GM23338 (cell line): ENCODE measurements at places on chromosomes 2 and 18. TPM values are rescaled to one million over a fixed set of nuclear protein-coding genes. Genes with fewer than 3 reads are reported as not detected.

DNA sequence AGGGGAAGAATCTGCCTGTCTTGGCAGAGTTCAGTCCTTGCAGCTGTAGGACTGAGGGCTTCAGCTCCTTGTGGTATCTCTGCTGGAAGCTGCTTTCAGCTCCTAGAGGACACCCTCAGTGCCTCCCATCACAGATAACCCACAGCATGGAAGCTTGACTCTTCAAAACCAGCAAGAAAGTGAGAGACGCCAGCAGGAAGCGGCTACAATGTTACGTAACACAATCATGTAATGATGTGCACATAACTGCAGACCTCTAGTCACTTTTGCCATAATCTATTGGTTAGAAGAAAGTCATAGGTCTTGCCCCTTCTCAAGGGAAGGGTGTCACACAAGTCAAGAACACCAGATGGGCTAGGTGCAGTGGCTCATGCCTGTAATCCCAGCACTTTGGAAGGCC is 69.1 kb upstream of the AFF3 start:
- no peak for DNase-seq

DNA sequence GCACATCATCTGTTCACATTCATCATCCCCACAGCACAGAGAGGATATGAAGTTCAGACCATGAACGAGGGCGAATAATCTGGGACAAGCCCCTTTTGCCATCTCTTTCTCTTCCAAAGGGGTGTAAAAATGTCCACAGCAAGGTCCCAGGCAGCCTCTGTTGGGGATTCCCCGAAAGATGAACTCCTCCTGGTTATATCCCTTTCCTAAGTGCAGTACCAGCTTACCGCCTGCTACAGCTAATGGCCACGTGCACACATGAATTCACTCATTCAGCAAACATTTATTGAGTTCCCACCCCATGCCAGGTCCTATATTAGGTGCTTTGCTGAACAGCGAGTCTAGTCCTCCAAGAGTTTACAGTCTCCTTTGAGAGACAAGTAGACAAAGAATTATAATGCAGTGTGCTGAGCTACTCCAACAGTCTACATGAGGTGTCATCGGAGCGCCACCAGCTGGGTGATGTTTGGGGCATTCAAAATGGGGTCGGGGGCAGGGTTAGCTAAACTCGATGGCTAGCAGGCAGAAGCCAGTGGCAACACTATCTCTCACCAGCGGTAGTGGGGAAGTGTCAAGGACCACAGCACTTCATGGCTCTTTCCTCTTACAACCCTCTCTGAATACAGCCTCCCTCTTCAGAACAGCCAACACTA is 228.9 kb downstream of the TMEM163 start:
- DNase-seq: peak; percentile 49

DNA sequence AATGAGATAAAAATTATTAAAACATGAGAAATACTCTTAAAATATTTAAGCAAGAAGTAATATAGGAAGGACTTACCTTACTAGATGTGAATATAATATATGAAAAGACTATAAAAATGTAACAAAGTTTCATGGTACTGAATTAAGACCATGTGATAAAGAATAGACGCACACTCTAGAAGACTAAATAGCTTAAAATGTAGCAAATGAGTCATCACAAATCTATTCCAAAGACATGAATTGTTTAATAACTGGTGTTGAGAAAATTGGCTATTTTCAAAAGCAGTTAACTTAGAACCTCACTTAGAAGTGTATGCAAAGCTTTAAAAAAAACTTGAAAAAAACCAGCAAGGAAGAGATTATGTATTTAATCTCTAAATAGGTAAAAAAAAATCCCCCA is 64.1 kb downstream of the POLE4 start:
- DNase-seq: no peak

DNA sequence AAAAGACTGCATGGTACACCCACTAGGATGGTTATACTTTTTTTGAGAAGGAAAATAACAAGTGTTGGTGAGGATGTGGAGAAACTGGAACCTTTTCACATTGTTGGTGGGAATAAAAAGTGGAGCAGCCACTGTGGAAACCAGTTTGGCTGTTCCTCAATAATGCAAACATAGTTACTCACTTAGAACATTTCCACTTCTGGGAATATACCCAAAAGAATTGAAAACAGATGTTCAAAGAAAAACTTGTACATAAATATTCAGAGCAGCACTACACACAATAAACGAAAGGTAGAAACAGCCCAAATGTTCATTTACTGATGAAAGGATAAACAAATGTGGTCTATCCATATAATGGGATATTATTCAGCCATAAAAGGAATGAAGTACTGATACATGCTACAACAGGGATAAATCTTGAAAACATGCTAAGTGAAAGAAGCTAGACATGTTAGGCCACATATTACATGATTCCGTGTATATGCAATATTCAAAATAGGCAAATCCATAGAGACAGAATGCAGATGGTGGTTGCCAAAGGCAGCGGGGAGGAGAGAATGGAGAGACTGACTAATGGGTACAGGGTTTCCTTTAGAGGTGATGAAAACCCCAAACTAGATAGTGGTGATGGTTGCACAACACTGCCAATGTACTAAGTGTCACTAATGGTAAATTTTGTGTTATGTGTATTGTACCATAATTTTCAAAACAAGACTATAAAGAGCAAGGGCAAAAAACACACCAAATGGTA is 20.9 kb upstream of the LMAN1 start:
- DNase-seq: no peak

- DNase-seq: no peak
Observed at GRCh38 chr2:44171018-44171417, 2.3 kb downstream of the PPM1B start.

GRCh38 chr2:68091439-68092034 is 28.7 kb upstream of the C1D start:
- no peak for DNase-seq

- DNase-seq: peak; percentile 32
Observed at GRCh38 chr18:29979881-29980280, 1062.7 kb downstream of the DSC3 start.

DNA sequence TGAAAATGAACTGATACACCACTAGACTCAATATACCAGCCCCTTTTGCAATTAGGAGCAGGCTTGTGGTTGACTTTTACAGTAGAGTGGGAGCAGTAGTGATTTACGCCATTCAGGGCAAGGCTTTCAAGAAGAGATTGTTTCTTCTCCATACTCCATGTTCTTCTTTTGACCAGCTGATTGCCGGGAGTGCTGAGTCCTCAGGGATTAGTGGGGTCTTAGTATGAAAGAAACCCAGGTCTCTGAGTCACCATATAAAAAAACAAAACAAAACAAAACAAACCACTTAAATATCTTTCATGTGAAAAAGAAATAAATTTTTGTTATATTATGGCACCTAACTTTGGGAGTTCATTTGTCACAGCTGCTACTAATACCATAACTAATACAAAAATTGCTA is 465.6 kb upstream of the TRIB2 start:
- no peak for DNase-seq

DNA sequence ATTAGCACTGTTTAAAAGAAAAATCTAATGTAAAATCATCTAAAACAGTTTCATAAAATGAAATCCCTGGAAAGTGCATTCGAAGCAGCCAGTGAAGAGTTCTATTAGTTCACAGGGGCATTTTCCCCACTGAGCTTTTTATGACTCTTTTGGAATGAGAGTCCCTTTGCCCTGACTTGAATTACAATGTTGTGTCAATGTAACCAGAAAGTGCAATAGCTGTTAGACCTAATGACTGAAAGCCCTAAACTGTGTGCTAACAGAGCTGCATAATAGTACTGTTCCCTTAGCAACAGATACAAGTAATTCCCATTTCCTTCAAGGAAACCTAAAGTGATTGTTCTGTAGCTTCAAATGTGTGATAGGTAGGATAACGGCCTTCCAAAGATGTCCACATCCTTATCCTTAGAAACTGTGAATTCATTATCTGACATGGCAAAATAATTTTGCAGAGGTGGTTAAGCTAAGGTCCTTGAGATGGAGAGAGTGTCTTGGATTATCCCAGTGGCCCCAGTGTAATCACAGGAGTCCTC is 134.4 kb downstream of the L3MBTL4 start:
- no peak for DNase-seq

GRCh38 chr2:232925153-232925820 is 55.2 kb downstream of the SNORC start:
- DNase-seq: peak; percentile 41

- peak; percentile 76 for DNase-seq
Observed at GRCh38 chr2:103789381-103790095, 1027.7 kb downstream of the TMEM182 start.

DNA sequence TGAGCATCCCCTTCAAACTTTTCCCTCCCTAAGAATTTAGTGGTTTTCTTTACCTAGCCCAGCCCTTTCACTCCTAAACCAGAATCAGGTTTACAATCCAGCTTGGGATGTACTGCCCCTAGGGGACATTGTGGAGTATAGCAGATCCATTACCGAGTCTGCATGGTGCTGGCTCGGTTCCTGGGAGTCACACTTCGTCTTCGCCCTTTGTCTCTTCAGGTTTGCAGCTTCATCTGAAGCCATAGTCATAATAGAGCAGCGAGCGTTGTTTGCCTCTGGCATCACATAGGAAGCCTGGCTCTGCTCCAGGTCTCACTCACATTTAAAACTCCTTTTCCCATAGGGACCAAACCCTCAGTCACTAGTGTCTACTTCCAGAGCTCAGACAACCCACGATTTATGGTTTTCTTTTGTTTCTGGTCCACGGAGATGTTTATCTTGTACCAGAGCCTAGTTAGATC is 16.8 kb upstream of the LYPD6 start:
- DNase-seq: peak; percentile 92

GRCh38 chr18:61765097-61765496 is 127.7 kb downstream of the RNF152 start:
- DNase-seq: peak; percentile 11

- no peak for DNase-seq
Observed at GRCh38 chr18:58235001-58235436, 191.0 kb downstream of the NEDD4L start.

DNA sequence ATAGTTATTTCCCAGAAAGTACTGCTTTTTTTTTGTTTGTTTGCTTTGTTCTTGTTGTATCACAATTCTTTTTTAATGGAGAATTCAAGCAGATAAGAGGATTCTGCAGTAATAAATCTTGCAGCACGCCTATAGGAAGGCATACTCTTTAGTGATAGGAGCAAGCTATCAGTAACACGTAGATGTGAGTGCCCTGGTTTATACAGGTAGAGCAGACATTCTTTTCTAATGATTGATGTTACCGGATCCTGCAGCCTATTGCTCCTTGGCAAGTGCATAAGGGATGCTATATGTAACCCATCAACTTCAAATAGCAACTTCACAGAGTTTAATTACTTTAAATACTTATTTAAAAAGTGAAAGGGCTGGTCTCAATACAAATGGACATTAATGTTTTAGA is 834.2 kb upstream of the GCFC2 start:
- DNase-seq: peak; percentile 27

DNA sequence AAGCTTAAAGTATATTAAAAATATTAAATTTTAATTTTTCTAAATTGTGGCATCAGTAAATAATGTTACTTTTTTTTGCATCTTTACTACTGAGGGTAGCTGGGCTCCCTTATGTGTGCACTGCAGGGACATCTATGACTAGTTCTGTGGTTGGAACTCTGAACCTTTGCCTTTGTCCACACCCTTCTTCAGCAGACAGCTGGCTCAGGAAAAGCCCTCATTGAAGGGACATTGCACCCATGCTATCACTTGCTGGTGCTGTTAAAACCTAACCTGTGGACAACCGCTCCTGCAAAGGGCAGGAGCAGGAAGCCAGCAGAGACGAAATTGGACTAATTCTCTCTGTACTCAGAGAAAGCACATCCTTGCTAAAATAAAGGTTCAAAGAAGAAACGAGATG is 30.1 kb downstream of the MOCOS start:
- DNase-seq: no peak

DNA sequence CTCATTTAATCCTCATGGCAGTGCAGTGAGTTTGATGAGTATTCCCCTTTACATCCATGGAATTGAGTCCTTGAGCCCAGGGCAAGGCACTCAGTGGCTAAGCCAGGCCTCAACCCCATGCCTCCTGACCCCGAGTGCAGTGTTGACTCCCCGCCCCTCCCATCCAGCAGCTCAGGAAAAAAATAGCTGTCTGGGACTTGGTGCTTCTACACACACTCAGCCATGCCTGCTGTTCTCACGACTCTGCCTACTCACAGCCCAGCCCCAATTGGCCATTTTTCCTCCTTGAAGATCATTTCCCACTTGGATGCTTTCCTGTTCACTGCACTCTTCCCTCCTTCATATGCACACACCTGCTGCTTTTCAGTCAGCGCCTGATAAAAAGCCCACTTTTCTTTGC is 8.8 kb downstream of the FOSL2 start:
- DNase-seq: no peak

DNA sequence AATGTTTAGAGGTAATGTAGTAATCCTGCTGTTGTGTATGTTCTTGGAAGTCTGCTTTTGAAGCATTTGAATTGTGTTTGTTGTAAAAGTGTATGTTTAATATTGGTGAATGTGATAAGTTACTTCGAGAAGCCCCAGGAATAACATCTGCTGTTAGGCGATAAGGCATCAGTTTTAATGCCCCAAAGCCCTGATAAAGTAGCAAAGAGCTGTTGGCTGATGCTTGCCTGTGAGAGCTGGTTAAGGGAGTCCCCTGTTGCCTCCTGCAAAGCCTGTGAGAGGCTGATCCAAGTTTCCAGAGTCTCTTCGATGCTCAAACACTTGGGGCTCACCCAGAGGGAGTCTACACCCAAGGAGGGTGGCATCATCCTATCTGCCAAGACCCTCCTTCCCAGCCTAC is 110.3 kb downstream of the RNF152 start:
- DNase-seq: no peak

DNA sequence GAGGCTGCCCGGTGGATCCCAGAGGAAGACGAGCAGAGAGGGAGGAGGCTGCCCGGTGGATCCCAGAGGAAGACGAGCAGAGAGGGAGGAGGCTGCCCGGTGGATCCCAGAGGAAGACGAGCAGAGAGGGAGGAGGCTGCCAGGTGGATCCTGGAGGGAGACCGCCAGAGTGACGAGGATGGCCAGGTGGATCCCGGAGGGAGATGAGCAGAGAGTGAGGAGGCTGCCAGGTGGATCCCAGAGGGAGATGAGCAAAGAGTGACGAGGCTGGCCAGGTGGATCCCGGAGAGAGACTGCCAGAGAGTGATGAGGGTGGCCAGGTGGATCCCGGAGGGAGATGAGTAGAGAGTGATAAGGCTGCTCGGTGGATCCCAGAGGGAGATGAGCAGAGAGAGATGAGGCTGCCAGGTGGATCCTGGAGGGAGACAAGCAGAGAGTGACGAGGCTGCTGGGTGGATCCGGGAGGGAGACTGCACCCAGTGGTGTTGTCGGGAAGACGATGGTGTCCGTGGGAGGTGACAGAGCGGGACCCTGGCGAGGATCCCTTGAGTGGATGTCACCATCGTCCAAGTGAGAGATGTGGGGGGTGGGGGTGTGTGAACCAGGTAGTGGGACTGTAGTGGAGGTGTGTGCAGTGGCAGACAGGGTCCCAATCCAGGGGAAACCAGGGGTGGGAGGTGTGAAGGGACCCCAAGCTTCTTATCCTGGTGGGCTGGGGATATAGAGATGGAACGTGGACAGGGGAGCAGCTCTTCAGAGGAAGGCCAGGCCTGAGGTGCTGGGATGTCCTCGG is 22.3 kb downstream of the DCDC2C start:
- DNase-seq: no peak

- no peak for DNase-seq
Observed at GRCh38 chr2:102116630-102117471, 25.7 kb upstream of the IL1R1 start.

Gene SLC23A3
- 0.73 TPM in 1 of 2 replicates, not detected in the other for total RNA-seq

Gene RAB3GAP1
- total RNA-seq: 32.2 and 40.4 TPM in 2 replicates

Gene DTNA
- total RNA-seq: 25.1 and 34.4 TPM in 2 replicates

Gene ANKRD30BL
- 0.17 and 0.62 TPM in 2 replicates for total RNA-seq

Gene PRKRA
- 63.8 and 67.1 TPM in 2 replicates for total RNA-seq

Gene RAD51AP2
- total RNA-seq: 0.38 TPM in 1 of 2 replicates, not detected in the other

Gene LIMS3
- total RNA-seq: 0.31 and 1.0 TPM in 2 replicates

Gene NCKAP5
- total RNA-seq: 0.31 and 0.73 TPM in 2 replicates

Gene RAX
- total RNA-seq: 0.03 and 0.08 TPM in 2 replicates
